SK-N-SH (cell line): ENCODE measurements at places on chromosomes 12 and 14.

DNA sequence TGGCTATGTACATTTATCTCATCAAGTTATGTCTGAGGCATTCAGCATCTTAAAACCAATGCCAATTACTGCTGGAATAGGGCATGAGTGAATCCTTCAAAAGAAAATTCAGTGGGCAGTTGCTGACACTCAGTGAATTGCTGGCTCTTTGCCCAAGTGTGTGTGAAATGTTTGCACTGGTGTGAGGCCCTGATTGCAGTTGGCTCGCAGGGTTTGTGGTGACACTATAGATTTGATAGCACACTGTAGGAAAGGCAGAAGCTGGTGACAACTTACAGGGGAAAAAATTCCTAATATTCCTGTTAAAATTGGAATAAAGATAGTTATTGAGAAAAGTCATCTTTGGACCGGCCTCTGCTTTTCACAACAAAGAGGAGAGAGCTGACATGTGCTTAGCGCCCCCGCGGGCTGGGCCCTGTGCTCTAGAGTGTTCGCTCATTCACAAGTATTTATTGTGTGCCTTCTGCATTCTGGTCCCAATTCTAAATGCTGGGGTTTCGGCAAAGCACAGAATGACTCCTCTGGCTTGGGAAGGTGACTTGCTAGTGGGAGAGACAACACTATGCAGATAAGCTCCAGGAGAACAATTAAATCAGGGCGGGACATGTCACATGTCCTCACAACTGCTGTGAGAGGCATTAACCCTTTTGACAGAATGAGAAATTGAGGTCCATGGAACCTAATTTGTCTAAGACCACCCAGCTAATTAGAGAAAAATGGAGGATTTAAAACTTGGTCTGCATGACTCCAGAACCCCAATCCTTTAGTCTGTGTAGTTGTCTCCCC, 418.7 kb downstream of the NPAS3 start:
- no peaks in the 10 kb centered on the region for H3K4me1 ChIP-seq
- H3K27me3 ChIP-seq: no peaks in the 10 kb centered on the region
- H3K4me3 ChIP-seq: no peak overlapping the region
- no peak overlapping the region for H3K27ac ChIP-seq
- DNase-seq: no peak
- no peaks in the 10 kb centered on the region for H3K36me3 ChIP-seq

- no peaks in the 10 kb centered on the region for H3K4me1 ChIP-seq
- no peak overlapping the region for H3K27ac ChIP-seq
- H3K4me3 ChIP-seq: no peak overlapping the region
- no peak for DNase-seq
- H3K36me3 ChIP-seq: no peaks in the 10 kb centered on the region
- H3K27me3 ChIP-seq: no peaks in the 10 kb centered on the region
Measured at GRCh38 chr12:117855165-117855564, 113.6 kb downstream of the KSR2 start.

DNA sequence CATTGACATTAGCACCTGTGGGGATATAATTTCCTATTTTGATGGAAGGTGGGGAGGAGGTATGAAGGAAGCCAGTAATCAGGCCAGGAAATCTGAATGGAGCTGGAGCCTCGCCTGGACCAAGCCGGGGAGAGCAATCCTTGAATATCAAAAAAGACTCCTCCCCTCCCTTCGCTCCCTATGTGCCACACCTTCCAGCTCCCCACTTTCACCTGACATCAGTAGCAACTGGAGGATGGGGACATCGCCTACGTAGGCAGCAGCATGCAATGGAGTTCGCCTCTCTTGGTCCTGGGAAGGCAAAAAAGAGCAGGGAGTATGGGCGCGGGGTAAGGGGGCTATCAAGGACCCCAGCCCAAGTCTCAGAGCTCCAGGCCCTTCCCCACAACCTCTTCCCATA, 1.1 kb downstream of the ANKRD52 start:
- H3K27ac ChIP-seq: peak overlapping the region; percentile 19; the same call in 1 of the 2 replicates
- H3K27me3 ChIP-seq: no peaks in the 10 kb centered on the region
- H3K4me1 ChIP-seq: peaks cover 13% of the 10 kb centered on the region
- peak overlapping the region; percentile 95 for H3K4me3 ChIP-seq

DNA sequence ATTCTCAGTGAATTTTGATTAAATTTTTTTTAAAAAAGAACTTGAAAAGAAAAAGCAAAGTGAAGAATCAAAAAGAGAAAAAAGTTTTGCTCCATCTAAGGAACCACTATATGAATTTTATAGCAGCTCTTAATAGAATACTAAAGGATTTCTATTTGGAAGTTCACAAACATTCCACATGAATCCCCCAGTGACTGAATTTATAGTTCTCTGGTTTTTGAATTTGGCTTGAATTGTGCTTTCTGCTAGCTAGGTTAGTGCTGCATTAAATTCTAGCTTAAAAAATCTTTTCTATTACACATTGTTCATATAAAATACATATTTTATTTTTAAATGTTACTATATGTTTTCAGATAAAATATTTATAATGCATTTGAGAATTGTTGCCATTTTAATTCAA, 675.4 kb downstream of the RERGL start:
- H3K36me3 ChIP-seq: no peaks in the 10 kb centered on the region
- H3K27ac ChIP-seq: no peak overlapping the region
- H3K4me1 ChIP-seq: no peaks in the 10 kb centered on the region
- no peaks in the 10 kb centered on the region for H3K27me3 ChIP-seq
- H3K4me3 ChIP-seq: no peak overlapping the region
- no peak for DNase-seq

DNA sequence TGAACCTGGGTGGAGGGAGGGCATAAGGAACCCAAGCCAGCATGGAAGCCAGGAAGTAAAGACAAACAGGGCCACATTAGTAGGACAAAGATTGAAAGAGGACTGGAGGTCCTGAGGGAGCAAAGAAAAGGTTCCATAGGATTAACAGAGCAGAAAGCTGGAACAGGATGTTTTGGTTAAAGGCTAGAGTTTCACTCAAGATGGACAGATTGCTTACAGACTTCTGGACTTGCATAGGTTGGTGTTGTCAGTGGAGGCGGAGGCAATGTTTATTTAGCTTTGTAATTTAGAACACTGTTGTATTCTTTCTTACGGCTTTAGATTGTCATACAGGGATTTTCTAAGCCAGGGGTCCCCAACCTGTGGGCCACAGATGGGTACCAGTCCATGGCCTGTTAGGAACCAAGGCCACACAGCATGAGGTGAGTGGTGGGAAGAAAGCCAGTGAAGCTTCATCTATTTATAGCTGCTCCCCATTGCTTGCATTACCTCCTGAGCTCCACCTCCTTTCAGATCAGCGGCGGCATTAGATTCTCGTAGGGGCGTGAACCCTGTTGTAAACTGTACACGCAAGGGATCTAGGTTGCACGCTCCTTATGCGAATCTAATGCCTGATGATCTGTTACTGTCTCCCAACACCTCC, 31.3 kb downstream of the ZNF664 start:
- H3K36me3 ChIP-seq: peaks cover 14% of the 10 kb centered on the region
- no peak overlapping the region for H3K27ac ChIP-seq
- no peak overlapping the region for H3K4me3 ChIP-seq
- DNase-seq: no peak
- peaks cover 11% of the 10 kb centered on the region; the same call in 1 of the 2 replicates for H3K4me1 ChIP-seq

DNA sequence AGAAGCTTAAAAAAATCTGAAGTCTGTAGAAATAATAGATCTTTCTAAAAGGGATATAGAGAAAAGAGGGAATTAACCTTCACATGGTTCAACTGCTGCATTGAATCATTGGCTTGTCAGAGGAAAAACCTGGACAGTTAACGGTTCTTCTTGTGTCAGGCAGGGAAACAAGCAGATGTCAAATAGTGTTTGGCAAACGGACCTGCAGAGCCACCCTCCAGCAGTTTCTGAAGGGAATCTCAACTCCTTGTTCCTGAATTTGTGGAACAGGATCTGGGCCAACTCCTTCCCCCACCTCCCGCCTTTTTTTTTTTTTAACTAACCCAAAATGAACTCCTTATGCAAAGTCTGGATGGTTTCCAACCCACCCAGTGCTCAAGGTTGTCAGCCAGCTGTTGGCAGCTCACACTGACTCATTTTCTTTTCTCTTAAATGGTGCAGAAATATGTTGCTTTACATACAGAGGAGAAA, 187.3 kb downstream of the CAND1 start:
- no peaks in the 10 kb centered on the region for H3K27me3 ChIP-seq
- no peaks in the 10 kb centered on the region for H3K36me3 ChIP-seq
- peaks cover 9% of the 10 kb centered on the region for H3K4me1 ChIP-seq
- H3K27ac ChIP-seq: no peak overlapping the region
- H3K4me3 ChIP-seq: no peak overlapping the region; the same call in 1 of the 2 replicates

- DNase-seq: no peak
- peak overlapping the region; percentile 84 for H3K27ac ChIP-seq
- H3K4me3 ChIP-seq: no peak overlapping the region
Measured at GRCh38 chr14:102187568-102188001, 47.9 kb downstream of the WDR20 start.

- no peak overlapping the region for H3K4me3 ChIP-seq
- H3K27me3 ChIP-seq: no peaks in the 10 kb centered on the region
- H3K4me1 ChIP-seq: peaks cover 32% of the 10 kb centered on the region; the same call in 1 of the 2 replicates
- H3K27ac ChIP-seq: no peak overlapping the region
- no peaks in the 10 kb centered on the region for H3K36me3 ChIP-seq
Measured at GRCh38 chr12:28025821-28026505, 53.4 kb upstream of the PTHLH start.

- H3K36me3 ChIP-seq: no peaks in the 10 kb centered on the region
- H3K4me3 ChIP-seq: no peak overlapping the region
- no peaks in the 10 kb centered on the region for H3K4me1 ChIP-seq
- no peak for DNase-seq
- H3K27ac ChIP-seq: no peak overlapping the region
Measured at GRCh38 chr12:54478270-54478669, 4.9 kb upstream of the GTSF1 start.
